ENCODE measurements at places on chromosomes 4 and X.

DNA sequence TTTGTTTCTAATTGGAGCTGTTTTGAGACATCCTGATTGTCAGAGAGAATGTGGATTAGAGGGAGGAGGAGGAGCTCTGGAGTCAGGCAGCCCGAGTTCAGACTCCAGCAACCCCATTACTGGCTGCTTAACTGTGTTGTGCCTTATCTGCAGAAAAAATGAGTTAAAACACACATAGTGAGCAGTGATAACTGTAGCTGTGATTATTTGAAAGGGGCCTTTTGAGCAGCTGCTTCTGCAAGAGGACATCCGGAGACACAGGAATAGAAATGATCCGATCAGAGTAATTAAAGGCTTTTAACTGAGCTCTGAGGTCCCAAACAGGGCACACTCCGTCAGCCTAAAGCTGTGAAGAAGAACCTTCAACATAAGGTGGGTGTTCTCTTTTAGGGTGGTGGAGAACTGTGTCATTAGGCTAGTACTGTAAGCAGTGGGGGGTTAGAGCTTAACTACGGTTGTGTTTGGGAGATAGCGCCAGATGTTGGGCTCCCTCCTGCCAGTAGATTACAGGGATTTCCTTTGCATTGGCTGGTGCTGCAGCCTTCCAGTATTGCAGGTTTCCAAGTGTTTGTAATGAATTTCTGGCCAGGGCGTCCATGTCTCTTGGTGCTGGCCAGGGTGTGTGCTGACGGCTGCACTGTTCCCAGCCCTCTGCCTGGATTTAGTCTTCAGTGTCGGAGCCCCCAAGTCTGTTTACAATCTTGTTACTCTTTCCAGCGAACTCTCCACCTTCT is 24.3 kb downstream of the ADD1 start:
- DNase-seq: no peak

DNA sequence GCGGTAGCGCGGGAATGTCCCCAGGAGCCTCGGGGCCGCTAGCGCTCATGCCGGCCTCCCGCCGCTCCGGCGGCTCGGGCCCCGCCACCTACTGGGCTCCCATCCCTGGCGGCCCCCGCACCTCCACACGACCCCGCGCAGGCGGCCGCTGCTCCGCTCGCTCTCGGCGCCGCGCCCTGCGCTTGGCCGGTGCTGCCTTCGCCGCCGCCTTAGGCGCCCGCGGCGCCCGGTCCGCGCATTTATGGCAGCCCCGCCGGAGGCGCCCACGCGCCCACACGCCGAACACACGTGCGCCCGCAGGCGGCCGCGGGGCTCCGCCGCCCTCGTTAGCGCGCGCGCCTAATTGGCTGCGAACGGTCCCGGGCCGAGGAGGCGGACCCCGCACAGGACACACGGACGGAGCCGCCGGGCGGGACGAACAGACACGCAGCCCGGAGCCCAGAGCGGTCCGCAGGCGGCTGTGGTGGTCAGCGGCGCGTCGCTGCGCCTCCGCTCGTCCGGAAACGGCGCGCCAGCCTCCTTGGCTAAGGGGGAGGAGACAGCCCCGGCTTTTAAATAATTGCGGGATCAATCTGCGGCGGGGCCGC is at the start of gene NKX1-1:
TSS of gene NKX1-1 (minus strand) at position 49 of the 587 bp plus-strand sequence. CDS start at position 49, 0 bp downstream.
- DNase-seq: no peak

GRCh38 chrX:14420841-14421240 is 108.5 kb upstream of the GLRA2 start:
- no peak for DNase-seq

- no peak for DNase-seq
These were observed 22.8 kb downstream of the STAP1 start for GRCh38 chr4:67581208-67581857.

DNA sequence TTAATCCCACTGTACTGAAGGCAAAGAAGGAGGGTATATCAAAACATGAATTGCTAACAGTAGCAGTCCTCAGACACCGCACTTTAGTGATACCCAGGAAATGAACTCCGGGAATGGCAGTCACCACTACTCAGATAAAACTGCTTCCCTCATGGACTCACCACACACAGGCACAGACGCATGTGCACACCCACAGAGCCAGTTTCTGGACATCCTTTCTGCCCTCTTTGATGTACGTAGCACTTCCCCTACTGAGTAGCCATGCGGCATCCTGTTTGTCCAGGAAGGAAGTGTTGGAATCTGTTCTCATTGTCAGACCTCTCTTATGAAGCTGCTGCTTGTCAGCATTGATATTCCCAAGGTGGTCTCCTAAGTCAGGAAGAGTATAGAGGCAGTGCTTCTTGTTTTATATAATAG is 95.7 kb downstream of the DCLK2 start:
- no peak for DNase-seq

DNA sequence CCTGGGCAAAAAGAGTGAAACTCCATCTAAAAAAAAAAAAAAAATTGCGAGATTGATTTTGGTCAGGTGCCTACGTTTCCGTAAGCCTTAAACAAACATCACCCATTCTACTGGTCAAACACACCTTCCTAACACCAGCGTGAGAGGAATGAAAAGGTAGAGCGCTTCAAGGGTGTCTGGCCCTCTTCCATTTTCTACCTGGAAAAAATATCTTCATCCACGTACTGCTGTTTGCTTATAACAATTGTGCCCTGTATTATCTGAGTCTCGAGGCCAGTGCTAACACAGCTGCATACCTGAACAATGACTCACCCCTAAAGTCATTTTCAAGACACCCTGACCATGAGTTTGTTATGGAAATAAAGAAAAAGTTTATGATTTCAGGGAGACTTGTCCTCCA is 13.9 kb downstream of the TMSB4X start:
- DNase-seq: peak; percentile 75

DNA sequence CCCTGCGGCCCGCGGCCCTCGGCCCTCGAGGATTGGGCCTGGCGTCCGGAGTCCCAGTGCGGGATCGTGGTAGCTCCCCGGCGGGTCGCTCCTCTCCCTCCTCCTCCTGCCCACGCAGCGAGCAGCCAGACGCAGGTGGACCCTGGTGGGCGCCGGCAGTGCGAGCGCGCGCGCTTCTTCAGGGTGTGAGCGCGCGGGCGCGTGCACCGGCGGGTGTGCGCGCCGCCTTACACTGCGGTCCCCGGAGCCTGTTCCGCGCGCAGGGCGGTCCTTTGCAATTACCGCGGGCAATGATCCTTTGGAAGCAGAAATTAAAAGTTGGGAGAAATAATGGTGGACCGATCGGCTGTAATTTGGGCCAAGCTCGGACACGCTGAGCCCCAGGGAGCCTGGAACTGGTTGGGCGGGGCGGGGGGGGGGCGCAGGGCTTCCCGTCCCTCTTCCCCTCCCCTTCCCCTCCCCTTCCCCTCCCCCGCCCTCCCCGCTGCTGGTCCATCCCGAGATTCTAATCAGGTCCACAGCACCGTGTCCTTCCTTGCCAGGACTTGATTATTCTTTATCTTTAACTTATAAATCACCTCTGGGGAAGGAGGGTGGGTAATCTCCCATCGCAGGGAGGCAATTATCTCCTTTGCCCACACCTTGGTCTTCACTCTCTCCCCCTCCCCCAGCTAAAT is 1.6 kb upstream of the NKX1-1 start:
- no peak for DNase-seq

DNA sequence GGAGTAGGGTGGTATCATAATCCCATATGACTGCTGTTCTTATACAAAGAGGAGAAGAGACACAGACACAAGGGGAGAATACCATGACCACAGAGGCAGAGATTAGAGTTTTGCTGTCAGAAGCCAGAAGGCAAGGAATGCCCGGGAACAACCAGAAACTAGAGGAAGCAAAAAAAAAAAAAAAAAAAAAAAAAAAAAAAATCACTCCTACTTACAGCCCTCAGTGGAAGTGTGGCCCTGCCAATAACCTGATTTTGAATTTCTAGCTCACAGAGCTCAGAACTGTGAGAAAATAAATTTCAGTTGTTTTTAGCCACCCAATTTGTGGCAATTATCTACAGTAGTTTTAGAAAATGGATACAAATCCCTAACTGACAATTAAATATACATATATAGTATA is 30.4 kb upstream of the UBE2NL start:
- DNase-seq: no peak

- no peak for DNase-seq
These were observed 15.3 kb downstream of the TENM3 start for GRCh38 chr4:182258441-182259000.

GRCh38 chr4:48224606-48225005 is 45.0 kb downstream of the TEC start:
- DNase-seq: no peak

DNA sequence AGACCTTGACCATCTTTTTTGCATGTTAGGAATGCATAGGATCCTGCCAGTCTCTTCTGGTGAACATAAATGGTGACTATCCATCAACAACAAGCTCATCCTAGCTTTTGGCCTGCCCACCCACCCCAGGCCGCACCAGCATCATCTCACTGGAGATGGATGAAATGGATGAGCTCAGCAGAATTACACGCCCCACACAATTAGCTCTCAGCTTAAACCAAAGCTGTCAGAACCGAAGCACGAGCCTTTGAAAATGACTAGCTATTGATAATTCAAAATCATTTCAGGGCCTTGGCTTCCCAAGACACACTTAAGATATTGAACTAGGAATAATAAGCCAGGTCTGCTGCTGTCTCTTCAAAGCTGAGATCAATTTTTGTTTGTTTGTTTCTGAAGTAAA is 62.5 kb upstream of the MND1 start:
- DNase-seq: no peak

DNA sequence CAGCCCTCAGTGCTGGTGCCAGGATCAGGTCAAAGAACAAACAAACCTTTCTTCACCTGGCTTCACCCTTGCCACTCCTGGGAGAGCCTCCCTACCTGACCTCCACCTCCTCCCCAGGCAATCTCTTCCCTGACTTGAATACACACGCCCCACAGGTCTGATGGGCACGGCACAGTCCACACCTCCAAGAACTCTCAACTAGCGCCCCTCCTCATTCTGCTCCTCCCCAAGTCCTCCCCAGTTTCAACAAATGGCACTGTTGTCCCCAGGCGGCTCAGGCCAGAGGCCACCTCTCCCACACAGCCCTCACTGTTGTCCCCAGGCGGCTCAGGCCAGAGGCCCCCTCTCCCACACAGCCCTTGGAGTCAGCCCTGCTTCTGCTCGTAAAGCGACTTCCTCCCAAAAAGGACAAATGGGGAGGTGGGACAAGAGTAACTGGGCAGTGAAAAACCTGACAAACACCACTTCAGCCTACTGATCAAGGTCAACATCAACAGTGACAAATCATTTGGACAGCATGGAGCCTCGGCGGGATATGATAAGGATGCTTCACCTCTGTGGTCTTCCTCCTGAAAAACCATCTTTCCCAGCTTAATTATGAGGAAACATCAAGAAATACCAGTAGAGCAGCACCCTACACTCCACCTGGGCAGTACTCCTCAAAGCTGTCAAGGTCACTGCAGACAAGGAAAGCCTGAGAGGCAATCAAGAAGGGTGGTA is 2.9 kb downstream of the LETM1 start:
- no peak for DNase-seq

- DNase-seq: no peak
These were observed 156.3 kb downstream of the CBR4 start for GRCh38 chr4:168853770-168854169.

GRCh38 chr4:187304133-187304532 is 580.5 kb upstream of the FAT1 start:
- no peak for DNase-seq

DNA sequence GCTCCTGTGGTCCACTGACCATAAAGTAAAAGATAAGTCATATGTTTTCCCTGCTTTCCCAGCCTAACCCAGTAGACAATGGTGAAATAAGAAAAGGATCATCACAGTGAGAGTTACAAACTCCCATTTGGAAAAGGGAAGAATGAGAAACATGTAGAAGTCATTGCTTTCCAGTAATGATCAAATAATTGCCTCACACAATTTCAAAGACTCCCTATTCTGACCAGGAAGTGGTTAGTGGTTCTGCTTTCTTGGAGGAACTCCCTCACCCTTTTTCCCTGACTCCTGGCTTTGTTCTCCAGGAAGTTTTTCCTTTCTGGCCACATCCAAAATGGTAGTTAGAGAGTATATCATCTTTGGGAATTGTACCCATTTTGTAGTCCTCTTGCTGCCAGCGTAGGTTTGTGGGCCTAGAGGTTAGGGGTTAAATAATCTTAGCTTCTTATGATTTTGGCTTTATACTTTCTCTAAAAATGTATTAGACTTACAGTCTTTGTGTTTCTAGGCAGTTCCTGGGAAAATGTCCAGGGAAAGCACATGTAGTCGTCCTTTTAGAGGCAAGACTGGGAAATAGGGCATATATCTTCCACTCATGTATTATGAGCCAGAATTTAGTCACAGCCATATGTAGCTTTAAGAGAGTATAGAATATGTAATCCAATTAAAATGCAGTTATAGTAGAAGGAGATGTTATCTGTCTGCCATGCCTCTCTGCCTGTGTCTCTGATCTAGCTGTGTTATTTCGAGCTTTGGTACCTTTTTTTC is 10.5 kb downstream of the VAMP7 start:
- no peak for DNase-seq

DNA sequence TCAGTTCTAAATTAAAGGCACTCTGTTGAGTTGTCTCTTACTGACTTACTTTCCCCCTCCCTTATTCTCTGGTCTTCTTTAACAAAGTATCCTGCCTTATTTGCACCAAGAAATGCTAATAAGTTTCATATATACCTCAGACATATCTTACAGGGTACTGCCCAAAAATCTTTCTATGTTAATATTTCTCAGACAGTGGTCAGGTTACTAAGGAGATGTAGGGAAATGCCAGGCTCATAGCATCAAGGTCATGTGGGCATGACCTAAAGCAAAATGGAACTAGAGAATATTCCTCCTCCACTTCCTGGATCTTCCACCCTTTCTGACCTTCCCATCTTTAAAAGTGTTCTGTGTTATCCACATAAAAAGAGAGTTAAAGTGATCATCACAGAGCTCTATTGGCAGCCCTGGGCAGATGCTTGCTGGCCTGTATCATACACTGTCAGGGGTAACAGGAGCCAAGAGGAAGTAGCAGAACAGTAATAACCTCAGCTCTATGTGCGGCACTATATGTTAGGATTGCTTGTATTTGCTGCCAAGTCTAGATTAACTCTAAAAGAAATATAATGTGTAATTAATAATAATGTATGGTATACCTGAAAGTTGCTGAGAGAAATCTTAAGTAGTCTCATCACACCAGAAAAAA is 74.3 kb downstream of the IQCM start:
- no peak for DNase-seq

DNA sequence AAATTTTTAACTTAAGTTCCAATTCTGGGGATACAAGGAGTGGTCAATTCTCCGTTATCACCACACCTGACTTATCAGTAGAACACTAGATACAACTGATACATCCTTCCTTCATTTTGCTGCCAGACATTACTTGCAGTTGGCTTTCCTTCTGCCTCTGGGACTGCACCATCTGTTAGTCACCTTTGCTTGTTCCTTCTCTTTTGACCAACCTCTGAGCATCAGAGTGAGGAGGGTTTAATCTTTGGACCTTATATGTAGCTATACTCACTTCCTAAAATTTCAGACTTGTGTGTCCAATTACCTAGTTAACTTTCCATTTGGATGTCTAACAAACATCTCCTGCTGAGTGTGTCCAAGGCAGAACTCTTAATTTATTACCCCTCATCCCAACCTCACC is 330.7 kb downstream of the PTTG2 start:
- no peak for DNase-seq

- no peak for DNase-seq
These were observed 64.9 kb downstream of the ANKRD17 start for GRCh38 chr4:73193659-73194058.

- DNase-seq: no peak
These were observed 53.0 kb downstream of the HELT start for GRCh38 chr4:185071236-185071811.

Measured in LoVo (cell line).